ENCODE measurements at places on chromosomes 12 and 14. TPM values are rescaled to one million over a fixed set of nuclear protein-coding genes. Genes with fewer than 3 reads are reported as not detected.

DNA sequence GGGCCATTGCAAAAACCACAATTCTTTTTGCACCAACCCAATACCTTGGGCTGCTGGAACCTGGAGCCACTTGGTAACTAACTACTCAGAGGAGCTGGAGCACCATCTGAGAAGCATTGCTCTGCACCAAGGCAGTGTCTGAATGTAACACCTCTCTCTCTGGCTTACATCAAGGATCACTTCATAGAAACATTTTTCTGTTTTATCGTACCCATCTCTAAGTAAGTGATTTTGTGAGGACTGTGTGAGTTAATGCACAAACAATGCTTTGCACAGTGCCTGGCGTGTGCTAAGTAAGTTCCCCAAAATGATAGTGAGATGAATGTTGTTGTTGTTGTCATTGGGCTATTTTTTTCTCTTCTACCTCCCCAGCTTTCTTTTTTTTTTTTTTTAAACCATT lies 111.4 kb downstream of the ADCK1 start:
- H3K4me3 ChIP-seq, result no peak overlapping the region
- H3K27ac ChIP-seq, result no peak overlapping the region
- H3K4me1 ChIP-seq, result no peaks in the 10 kb centered on the region
- H3K36me3 ChIP-seq, result no peaks in the 10 kb centered on the region
- no peak for DNase-seq
- H3K27me3 ChIP-seq, result no peaks in the 10 kb centered on the region

DNA sequence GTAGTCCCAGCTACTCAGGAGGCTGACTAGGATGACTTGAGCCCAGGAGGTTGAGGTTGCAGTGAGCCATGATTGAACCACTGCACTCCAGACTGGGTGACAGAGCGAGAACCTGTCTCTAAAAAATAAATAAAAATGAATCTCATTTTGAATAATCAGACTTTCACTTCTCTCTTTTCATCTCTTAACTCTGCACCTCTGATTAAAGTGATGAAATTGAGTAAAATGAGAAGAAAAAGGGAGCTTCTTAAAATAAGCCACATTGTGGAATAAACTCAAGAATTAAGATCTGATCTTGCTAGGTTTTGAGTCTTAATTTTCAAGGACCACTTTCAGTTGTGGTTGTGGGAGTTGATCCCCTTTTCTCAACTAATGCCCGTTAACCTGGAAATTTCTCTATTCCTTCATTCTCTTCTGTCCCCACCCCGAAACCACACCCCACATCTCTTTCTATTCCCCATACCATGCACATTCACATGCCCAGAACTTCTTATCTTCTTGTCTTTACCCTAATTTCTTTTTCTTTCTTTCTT lies 70.9 kb upstream of the ETV6 start:
- H3K4me1 ChIP-seq, result no peaks in the 10 kb centered on the region
- DNase-seq, result no peak
- H3K27me3 ChIP-seq, result no peaks in the 10 kb centered on the region
- H3K27ac ChIP-seq, result no peak overlapping the region

- no peak overlapping the region for H3K27ac ChIP-seq
- H3K36me3 ChIP-seq, result no peaks in the 10 kb centered on the region
- no peak overlapping the region for H3K4me3 ChIP-seq
These were observed 150.3 kb downstream of the SMOC1 start for GRCh38 chr14:70029296-70030132.

The ACVRL1 gene
- total RNA-seq, result 0.64 TPM

The KRT81 gene
- total RNA-seq, result not detected

Measured in naive thymus-derived CD4-positive, alpha-beta T cell (primary cell).